CD4-positive, alpha-beta memory T cell (primary cell): ENCODE measurements at places on chromosomes 4 and X. TPM values are rescaled to one million over a fixed set of nuclear protein-coding genes. Genes with fewer than 3 reads are reported as not detected.

Gene NMU
- polyA plus RNA-seq: 6.7 TPM

Gene SHOX
- not detected for polyA plus RNA-seq

Gene STBD1
- polyA plus RNA-seq: 1.2 TPM

Gene S100P
- 1.3 TPM for polyA plus RNA-seq

Gene IL2
- polyA plus RNA-seq: 2.3 TPM

Gene TSR2
- 65.8 TPM for polyA plus RNA-seq

GRCh38 chrX:15437724-15438123 lies 53.5 kb upstream of the VEGFD start:
- H3K4me3 ChIP-seq: no peak overlapping the region
- H3K36me3 ChIP-seq: no peaks in the 10 kb centered on the region
- no peaks in the 10 kb centered on the region for H3K4me1 ChIP-seq
- no peak for DNase-seq
- H3K27me3 ChIP-seq: no peaks in the 10 kb centered on the region
- no peak overlapping the region for H3K27ac ChIP-seq

- DNase-seq: no peak
- H3K27me3 ChIP-seq: no peaks in the 10 kb centered on the region
- no peak overlapping the region for H3K27ac ChIP-seq
- no peaks in the 10 kb centered on the region for H3K4me1 ChIP-seq
Measured at GRCh38 chr4:16238327-16238726, 12.1 kb upstream of the TAPT1 start.

DNA sequence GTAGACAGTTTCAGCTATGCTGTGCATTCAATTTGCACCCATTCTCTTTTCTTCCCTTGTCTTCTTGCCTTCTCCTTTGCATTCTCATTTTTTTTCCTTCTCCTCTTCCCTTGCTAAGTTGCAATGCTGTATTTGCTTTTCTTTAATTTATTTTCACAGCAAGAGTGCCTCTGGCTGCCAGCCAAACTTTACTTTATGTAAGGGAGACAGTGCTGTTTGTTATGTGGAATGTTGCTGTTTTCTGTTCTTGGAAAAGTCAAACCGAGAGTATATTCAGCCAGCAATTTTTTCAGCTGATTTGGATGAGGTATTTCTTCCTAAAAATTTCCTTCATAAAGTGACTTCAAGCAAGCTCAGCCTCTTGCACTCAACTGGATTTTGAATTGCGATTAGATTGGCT lies 1293.4 kb downstream of the ARAP2 start:
- no peaks in the 10 kb centered on the region for H3K36me3 ChIP-seq
- H3K27me3 ChIP-seq: no peaks in the 10 kb centered on the region
- no peaks in the 10 kb centered on the region for H3K4me1 ChIP-seq
- H3K27ac ChIP-seq: no peak overlapping the region
- no peak for DNase-seq

DNA sequence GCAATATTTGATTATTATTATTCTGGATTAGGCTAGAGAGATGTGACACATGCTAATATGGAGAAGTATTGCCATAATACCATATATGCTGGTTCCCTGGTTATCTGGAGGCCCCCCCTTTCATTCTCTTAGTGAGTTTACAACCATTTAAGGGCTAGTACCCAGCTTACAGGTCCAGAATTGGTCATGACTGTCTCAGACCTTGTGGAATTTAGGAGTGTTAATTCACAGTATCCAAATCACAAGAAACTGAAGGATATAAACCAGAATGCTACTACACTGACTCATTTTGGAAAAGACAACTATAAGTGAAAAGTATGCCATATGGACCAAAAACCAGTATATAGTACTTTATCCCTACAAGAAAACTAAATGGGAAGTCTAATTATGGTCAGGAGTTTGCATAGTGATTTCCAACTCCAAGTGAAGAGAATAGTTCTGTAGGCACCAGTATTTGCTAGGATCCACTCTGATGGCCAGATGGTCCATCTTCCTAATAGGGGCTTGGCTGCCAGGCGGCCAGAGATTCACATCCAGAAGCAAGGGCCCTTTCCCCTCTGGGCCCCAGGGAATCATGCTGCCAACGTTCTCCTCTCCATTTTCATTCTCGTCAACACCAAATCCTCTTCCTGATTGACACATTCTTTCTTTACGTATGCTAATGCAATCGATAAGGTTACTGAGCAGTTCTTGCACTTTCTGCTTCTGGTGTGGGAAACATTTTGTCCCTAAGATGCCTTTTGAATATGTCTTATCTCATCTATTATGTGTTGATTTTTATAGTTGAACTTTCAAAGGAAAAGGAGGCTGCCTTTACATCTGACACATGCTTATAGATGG lies 123.6 kb downstream of the SHROOM3 start:
- H3K4me3 ChIP-seq: no peak overlapping the region
- no peak overlapping the region for H3K27ac ChIP-seq
- DNase-seq: no peak
- H3K27me3 ChIP-seq: no peaks in the 10 kb centered on the region
- H3K4me1 ChIP-seq: no peaks in the 10 kb centered on the region
- no peaks in the 10 kb centered on the region for H3K36me3 ChIP-seq

GRCh38 chr4:185134307-185134869 lies 8.7 kb upstream of the SLC25A4 start:
- H3K4me3 ChIP-seq: no peak overlapping the region
- H3K27me3 ChIP-seq: no peaks in the 10 kb centered on the region
- DNase-seq: no peak
- H3K27ac ChIP-seq: no peak overlapping the region
- no peaks in the 10 kb centered on the region for H3K4me1 ChIP-seq

DNA sequence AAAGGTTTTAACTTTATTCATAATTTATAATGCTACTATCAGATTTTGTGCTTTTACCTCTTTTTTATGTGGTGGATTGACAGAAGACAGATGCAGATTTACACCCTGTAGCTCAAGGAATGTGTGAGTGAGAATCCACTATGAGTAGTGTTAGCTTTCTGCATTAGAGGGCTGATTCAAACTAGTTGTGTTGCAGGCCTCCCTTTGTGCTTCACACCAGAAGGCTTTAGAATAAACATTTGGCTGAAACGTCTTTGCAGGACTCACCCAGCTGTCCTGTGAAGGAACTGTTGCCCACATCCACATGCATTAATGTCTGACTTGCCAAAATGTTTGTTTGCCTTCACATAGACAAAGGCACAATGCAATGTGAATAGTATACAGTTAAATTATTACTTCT lies 127.0 kb downstream of the PCDH7 start:
- no peak for DNase-seq
- H3K36me3 ChIP-seq: no peaks in the 10 kb centered on the region
- H3K27ac ChIP-seq: no peak overlapping the region
- H3K4me1 ChIP-seq: no peaks in the 10 kb centered on the region
- H3K4me3 ChIP-seq: no peak overlapping the region

GRCh38 chr4:147863808-147864472 lies 132.1 kb downstream of the ARHGAP10 start:
- H3K27ac ChIP-seq: no peak overlapping the region
- no peak for DNase-seq
- H3K36me3 ChIP-seq: no peaks in the 10 kb centered on the region
- H3K4me1 ChIP-seq: no peaks in the 10 kb centered on the region
- H3K4me3 ChIP-seq: no peak overlapping the region

GRCh38 chrX:13690836-13691235 lies 1.9 kb downstream of the RAB9A start:
- no peaks in the 10 kb centered on the region for H3K27me3 ChIP-seq
- no peak for DNase-seq
- H3K36me3 ChIP-seq: no peaks in the 10 kb centered on the region
- H3K27ac ChIP-seq: peak overlapping the region; percentile 87

DNA sequence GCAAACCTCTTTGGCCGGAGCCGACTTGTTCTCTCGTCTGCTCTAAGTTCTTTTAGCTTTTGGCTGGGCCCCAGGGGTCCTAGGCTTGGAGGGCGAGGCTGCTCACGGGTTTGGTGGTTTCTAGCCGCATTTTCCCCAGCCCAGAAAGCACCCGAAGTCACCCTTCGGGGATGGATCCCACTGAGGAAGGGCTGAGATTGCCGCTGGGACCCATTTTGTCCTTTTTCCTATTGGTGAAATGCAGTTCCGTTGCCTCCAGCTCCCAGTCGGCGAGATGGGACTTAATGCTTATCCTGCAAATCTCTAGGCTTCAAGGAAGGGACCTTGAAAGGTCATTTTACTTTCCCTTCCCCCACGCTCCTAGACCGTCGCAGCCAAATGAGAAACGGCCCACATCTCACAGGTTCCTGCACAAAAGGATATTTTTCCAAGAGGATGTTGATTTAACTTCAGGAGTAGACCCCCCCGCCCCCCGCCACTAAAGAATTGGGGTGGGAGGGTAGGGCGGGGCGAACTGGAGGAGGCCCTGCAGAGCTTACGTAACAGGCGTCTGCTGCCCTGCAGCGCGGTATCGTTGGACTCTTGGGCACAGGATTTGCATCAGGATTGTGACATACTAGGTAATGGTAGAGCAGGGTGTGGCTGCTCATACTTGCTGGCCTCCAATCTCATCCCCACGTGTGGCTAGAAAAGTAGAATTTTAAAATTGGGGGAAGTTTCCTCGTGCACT lies 564 bp downstream of the PGK1 start:
- no peaks in the 10 kb centered on the region for H3K27me3 ChIP-seq
- peak overlapping the region; percentile 86 for H3K27ac ChIP-seq
- peak; percentile 34 for DNase-seq
- H3K4me1 ChIP-seq: peaks cover 42% of the 10 kb centered on the region
- peaks cover 6% of the 10 kb centered on the region for H3K36me3 ChIP-seq
- peak overlapping the region; percentile 90 for H3K4me3 ChIP-seq

- no peak overlapping the region for H3K27ac ChIP-seq
- peaks cover 4% of the 10 kb centered on the region for H3K4me1 ChIP-seq
- no peaks in the 10 kb centered on the region for H3K27me3 ChIP-seq
- H3K4me3 ChIP-seq: no peak overlapping the region
- no peaks in the 10 kb centered on the region for H3K36me3 ChIP-seq
Measured at GRCh38 chrX:48022738-48023137, 15.9 kb downstream of the SPACA5 start.

DNA sequence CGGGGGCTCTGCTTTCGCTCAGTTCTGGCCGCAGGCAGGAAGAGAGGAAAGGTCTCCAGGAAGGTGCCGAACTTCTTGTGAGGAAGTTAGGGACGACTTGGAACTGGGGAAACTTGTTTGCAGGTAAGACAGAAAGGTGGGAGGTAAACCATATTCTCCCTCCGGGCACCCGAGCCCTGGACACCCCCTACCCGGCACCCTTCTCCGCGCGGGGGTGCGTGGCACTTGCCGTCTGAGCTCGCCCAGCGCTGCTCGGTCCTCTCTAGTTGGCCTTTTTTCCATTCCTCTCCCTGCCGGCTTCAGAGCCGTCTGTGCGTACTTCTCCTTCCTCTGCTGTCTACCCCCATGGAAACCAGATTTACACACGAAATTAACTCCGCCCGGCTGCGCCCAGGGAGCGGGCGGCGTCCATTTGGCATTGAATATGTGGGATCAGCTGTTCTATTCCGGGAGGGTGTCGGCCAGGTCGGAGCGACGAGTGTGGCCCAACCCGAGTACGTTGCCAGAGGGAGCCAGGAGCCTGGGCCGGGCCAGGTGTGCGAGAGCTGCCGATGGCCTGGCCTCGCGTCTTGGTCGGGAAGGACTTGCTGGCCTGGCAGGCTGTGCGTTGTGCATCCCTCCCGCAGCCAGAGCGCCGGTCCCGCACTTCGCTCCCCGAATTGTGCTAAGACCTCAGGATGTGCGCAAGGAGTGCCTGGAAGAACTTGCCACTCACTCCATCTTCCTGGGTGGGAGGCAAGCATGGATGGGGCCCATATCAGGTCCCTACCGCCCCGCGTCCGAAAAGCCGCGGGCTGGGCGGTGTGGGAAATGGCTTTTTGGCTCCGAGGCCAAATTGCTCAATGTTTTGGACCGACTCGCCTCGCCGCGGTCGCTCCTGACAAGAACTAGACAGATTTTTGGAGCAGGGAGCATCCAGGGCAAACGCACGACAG lies 1.7 kb downstream of the PDGFRA start:
- no peak overlapping the region for H3K4me3 ChIP-seq
- peaks cover 42% of the 10 kb centered on the region for H3K4me1 ChIP-seq
